Stimulated activated CD8-positive, alpha-beta memory T cell treated with anti-CD3 and anti-CD28 coated beads, Interleukin-15, amount 100 ng/mL, for 48 hours (primary cell): ENCODE measurements at places on chromosomes 6 and 20.

GRCh38 chr6:27551607-27552006 is 78.7 kb upstream of the ZNF184 start:
- DNase-seq, result no peak

DNA sequence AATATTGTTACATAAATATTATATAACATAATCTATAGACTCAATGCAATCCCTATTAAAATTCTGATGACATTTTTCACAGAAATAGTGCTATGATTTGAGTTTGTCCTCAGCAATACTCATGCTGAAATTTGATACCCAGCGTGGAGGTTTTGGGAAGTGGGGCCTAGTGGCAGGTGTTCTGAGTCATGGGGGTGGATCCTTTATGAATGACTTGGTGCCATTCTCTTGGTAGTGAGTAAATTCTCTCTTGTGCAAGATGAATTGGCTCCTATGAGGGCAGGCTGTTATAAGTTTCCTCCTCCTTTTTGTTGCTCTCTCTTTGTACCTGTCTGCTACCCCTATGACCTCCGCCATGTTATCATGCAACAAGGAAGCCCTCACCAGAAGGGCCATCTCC is 65.8 kb downstream of the SHPRH start:
- no peak for DNase-seq

- no peak for DNase-seq
Measured at GRCh38 chr6:11851387-11851786, 72.8 kb upstream of the ADTRP start.

DNA sequence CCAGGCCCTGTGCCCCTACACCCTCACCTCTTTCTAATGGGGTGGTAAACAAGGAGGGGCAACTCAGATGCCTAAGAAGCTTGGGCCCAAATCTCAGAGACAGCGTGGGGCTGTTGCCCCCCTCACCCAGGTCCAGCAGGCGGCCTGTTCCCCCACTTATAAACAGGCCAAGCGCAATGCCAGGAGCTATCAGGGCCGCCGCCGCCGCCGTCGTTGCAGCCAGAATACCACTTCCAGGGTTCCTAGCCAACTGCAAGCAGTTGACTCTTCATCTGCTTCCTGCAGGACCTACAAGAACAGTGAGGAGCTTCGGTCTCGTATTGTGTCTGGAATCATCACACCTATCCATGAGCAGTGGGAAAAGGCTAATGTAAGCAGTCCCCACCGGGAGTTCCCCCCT is 16.4 kb downstream of the PSMF1 start:
- no peak for DNase-seq
